ENCODE measurements at places on chromosomes 7 and 10.

- no peak for DNase-seq
Measured at GRCh38 chr10:85789125-85789524, 577.5 kb downstream of the GRID1 start.

DNA sequence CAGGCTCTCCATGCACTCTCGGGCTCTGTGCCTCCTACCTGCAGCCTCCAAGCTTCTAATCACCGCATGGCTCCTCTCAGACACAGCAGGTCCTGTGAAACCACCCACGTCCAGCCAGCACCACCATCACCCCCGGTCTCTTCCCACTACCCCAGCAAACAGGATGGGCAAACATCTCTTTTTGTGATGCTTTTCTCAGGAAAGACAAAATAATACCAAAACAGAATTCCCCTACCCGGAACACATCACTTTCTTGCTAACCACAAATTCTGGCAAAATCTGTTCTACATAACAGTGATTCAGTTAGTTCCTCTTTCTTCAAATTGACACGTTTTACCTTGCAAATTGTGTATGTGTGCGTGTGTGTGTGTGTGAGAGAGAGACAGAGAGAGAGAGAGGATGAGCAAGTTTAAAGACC lies 6.5 kb downstream of the SNX8 start:
- peak; percentile 61 for DNase-seq

- DNase-seq, result no peak
Measured at GRCh38 chr7:106813705-106814305, 51.3 kb upstream of the PIK3CG start.

DNA sequence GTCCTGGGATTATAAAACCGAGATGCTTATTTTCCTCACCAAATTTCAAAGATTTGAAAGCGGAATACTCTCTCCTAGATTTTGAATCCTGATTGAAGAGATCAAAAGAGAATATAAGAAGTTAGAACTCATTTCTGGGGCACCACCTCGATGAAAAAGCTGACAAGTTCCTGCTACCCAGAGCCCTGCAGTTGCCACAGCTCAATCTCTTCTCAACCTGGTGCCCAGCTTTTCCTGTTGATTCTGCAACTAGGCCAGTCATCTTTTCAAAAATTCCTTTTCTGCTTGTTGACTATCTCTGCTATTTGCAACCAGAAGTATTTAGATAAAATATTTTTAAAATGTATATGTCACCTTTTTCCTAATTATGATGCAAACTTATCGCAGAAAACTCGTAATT lies 45.0 kb downstream of the MTPN start:
- DNase-seq, result no peak

DNA sequence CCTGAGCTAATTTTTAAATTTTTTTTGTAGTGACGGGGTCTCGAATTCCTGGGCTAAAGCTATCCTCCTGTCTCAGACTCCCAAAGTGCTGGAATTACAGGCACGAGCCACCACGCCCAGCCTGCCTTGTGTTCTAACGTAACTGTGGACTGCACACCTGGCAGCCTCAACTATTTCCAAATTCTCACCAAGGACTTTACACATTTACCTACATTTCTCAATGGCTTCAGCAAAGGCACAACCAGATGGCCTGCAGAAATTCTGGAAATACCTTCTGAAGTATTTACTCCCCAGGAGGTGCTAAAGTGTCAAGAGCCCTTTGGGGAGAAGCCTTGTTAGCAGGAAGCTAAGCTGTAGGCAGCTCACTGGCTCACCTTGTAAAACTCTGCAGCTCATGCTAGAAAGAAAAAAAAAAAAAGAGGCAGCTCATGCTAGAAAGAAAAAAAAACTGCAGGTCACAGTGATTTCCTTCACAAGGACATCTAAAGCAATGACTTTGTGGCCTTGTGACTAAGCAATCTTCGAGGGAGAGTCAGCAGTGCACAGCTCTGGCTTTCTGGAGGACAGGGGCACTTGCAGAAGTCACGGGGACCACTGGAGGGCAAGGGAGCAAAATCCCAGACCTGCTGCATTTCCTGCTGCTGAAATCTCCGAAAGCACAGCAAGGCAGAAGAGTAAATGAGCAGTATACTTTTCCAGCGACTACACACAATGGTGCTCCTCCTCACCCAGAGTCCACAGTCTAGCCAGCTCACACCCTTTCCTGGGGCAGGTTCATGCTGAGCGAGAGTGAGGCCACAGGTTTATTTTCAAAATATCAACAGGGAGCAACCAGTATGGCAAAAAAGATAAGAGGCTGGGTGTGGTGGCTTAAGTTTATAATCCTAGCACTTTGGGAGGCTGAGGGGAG lies 40.4 kb downstream of the BAIAP2L1 start:
- no peak for DNase-seq

Data from inflammatory macrophage treated with lipopolysaccharide for 1 hour (primary cell).